ENCODE measurements at places on chromosomes 7 and 10.

DNA sequence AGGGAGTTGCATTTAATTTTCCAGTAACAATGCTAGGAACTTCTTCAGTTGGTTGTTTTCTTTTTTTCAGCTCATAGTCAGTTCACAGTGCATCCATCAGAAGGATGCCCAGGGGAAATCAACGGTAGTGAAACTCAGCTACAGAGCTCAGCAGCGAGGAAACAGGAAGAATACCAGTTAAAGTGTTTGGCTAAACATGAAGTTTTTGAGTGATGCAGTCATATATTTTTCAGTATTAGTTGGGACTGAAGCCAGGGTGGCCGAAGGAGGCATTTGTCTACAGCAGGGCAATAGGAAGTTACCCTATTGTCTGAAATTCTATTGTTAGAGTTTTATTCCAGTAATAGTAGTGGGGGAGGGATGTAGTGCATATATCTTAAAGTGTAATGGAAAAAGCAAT, 45.3 kb upstream of the MALRD1 start:
- DNase-seq: no peak

DNA sequence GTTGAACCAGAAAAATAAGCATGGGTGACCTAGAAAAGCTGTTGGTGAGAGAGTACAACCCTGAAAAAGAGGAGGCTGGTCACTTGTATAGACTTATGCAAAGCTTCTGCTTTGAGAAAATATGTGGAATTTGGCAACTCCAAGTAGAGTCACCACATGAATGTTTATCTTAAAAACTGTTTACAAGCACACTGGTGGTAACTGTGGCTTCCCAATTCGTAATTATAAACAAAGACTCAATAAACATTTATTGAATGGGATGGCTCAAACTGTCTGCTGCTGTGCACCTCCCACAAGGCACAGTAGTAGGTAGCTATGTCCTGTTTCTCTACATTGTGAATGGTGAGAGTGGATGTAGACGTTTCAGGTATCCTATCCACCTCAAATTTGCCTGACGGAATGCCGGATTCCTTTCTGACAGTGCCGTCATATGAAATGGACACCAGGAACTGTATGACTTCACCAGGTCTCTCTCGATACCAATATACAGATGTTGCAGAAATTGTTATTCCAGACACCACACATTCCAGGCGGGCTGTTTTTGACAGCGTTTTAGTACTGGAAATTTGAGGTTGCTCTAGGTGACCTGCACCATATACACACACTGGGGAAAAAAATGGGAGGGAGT, 43.4 kb upstream of the TARP start:
- no peak for DNase-seq

GRCh38 chr10:79148452-79149344, 79.9 kb downstream of the ZMIZ1 start:
- no peak for DNase-seq

DNA sequence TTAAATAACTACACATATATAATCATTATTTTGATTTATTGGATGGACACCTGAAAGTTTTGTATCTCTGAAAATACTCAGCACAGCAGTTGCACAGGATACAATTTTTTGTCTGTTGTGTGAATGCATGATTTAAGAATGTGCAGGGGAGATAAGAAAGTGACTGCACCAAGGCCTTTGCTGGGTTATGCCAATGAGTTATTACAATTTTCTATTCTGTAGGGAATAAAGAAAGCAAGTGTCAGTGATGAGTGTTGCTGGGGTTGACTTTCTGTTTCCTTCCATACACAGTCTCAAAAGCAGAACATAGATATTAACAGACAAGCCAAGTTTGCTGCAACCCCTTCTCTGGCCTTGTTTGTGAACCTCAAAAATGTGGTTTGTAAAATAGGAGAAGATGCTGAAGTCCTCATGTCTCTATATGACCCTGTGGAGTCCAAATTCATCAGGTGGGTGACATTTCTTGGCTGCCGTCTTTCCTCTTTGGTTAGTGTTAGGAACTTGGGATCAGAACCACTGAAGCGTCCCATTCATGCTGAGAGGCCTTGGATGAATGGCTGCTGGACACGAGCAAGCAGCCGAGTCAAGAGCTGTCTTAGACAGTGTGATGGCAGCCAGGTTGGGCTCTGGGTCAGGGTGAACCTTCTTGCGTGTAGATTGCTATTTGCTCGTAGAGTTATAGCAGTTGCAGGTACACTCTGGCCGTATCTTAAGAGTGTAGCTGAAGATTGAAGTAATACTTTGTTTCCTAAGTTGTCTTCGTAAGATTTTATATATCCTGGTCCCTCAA, 92.8 kb downstream of the DOCK1 start:
- no peak for DNase-seq

DNA sequence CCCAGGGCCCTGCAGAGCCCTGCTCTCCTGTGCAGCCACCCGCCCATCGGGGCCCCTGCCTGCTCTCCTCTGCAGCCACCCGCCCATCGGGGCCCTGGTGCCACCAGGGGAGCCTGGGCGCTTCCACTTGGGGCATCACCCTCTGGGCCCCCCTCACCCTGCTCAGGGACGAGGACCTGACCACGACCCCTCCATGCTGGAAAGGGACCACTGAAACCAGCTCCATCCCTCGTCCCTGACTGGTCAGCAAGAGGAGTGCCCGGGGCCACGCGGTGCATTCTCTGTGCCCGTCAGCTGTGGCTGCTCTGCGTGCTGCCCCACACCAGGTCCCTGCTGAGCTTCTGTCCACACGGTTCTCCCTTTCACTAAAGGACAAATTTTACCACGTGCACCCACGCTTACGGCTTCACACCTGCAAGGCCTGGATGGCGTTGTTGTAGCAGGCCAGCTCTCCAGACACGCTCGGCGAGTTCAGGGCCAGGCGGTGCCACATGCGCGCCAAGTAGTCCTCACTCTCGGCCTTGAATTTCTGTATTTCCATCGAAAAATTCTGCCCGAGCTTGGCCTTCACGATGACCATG, 57.6 kb downstream of the CFAP46 start:
- no peak for DNase-seq

Data from HCEC 1CT (cell line).